Endodermal cell (in vitro differentiated cells): ENCODE measurements at places on chromosomes 5 and 9. TPM values are rescaled to one million over a fixed set of nuclear protein-coding genes. Genes with fewer than 3 reads are reported as not detected.
A peak's percentile ranks its signal among the peaks of the same experiment; 100 is the strongest.

FAM151B gene
- total RNA-seq = 0.38 to 1.2 TPM (median 0.90 TPM) in 3 replicates

PRDM9 gene
- 0.18 TPM in 1 of 2 replicates, not detected in the other for total RNA-seq

GZMA gene
- 0.31 and 0.36 TPM in 2 replicates for total RNA-seq

DNA sequence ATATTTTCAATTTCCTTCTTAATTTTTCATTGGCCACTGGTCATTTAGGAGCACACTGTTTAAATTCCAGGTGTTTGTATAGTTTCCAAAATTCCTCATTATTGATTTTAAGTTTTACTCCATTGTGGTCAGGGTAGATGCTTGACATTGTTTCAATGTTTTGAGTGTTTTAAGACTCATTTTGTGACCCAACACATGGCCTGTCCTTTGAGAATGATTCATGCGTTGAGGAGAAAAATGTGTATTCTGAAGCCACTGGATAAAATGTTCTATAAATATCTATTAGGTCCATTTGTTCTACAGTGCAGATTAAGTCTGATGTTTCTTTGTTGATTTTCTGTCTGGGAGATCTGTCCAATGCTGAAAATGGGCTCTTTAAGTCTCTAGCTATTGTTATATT lies 24.4 kb upstream of the FNIP1 start:
- no peaks in the 10 kb centered on the region for H3K27me3 ChIP-seq
- no peaks in the 10 kb centered on the region for H3K36me3 ChIP-seq
- H3K27ac ChIP-seq = no peak overlapping the region

GRCh38 chr5:8317335-8317734 lies 448.4 kb downstream of the MTRR start:
- H3K36me3 ChIP-seq = no peaks in the 10 kb centered on the region
- DNase-seq = no peak
- H3K27me3 ChIP-seq = no peaks in the 10 kb centered on the region
- H3K4me1 ChIP-seq = no peaks in the 10 kb centered on the region
- H3K4me3 ChIP-seq = no peak overlapping the region

GRCh38 chr9:79184831-79185230 lies 386.9 kb upstream of the TLE4 start:
- DNase-seq = no peak
- H3K36me3 ChIP-seq = no peaks in the 10 kb centered on the region
- no peaks in the 10 kb centered on the region for H3K27me3 ChIP-seq

DNA sequence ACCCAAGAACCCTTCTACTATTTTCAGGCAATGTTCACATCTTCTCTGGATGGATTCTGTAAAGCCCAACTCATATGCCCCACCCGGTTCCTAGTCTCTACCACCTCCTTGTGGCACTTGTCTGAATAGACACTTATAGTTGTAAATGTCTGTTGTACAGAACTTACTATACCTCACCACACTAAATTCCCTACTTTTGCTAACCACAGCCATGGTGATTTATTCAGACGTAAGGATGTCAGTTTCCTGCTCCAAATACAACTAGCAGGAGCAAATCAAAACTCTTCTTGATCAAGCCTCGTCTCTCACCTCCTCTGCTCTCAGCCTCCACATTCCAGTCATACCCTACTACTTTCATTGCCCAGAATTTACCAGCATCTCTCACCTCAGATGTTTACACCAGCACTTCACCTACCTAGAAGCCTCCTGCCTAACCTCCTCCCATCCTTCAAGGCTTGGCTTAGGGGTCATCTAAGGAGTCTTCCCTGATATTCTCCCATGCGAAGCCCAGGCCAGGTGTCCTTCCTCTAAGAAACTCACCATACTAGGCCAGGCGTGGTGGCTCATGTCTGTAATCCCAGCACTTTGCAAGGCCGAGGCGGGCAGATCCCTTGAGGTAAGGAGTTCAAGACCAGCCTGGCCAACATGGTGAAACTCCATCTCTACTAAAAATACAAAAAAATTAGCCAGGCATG lies 75.5 kb downstream of the MAPKAP1 start:
- H3K4me1 ChIP-seq = peaks cover 17% of the 10 kb centered on the region
- no peak overlapping the region for H3K27ac ChIP-seq
- DNase-seq = no peak
- H3K36me3 ChIP-seq = no peaks in the 10 kb centered on the region
- H3K4me3 ChIP-seq = no peak overlapping the region
- no peaks in the 10 kb centered on the region for H3K27me3 ChIP-seq

DNA sequence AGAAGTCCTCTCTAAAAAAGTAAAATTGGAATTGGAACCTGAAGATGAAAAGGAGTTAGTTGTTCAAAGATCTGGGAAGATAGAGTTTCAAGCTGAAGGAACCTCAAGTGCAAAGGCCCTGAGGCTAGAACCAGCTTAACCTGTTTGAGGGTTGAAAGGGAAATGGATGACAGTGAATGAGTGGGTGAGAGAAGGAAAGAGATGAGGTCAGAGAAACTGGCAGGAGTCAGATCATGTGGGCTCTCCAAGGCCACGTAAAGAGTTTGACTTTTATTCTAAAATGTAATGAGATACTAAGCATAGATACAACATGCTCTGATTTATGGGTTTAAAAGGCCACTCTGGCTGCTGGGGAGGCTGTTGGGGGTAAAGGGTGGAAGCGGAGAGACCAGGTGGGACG lies 2.5 kb upstream of the RAD23B start:
- H3K27ac ChIP-seq = no peak overlapping the region
- H3K36me3 ChIP-seq = no peaks in the 10 kb centered on the region
- DNase-seq = no peak
- no peak overlapping the region for H3K4me3 ChIP-seq

DNA sequence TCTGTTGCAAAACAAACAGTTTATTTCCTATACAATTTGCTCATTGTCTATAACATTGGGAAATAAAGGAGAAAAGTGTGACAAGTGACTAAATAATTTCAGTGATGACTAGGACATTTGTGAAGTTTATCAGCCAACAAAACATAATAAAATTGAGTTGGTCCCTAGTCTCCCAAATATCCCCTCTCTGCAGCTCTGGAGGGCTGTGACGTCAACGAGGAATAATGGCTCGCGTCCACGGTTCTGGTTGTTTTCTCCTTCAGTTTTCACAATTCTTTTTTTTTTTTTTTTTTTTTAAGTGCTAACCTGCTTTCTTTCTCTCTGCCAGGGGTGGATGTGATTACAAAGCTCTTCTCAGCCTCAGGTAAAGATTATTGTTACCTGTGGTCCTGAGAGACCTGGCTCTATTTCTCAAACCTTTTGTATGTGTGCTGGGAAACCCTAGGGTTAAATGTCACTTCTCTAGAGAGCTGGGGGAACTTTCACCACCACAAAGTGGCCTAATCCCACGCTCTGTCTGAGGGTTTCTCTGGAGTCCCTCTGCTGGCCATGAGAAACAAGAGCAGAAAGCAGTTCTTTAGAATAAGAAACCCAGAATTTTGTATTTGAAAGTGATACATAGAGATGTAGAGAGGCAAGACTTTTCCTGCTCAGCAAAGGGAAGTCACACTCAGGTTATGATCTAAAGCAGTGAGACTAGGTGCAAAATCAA lies 36.2 kb upstream of the ANKRD55 start:
- DNase-seq = peak; percentile 70
- H3K36me3 ChIP-seq = no peaks in the 10 kb centered on the region
- no peak overlapping the region for H3K27ac ChIP-seq
- no peaks in the 10 kb centered on the region for H3K27me3 ChIP-seq
- no peaks in the 10 kb centered on the region for H3K4me1 ChIP-seq

DNA sequence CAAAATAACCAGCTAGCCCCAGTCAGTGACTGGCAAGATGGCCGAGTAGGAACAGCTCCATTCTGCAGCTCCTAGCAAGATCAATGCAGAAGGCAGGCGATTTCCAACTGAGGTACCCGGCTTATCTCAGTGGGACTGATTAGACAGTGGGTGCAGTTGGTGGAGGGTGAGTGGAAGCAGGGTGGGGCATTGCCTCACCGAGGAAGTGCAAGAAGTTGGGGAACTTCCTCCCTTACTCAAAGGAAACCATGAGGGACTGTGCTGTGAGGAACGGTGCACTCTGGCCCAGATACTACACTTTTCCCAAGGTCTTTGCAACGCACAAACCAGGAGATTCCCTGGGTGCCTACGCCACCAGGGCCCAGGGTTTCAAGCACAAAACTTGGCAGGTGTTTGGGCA lies 9.6 kb upstream of the BTNL8 start:
- no peaks in the 10 kb centered on the region for H3K4me1 ChIP-seq
- no peaks in the 10 kb centered on the region for H3K36me3 ChIP-seq
- no peak overlapping the region for H3K4me3 ChIP-seq
- H3K27ac ChIP-seq = no peak overlapping the region
- no peak for DNase-seq
- H3K27me3 ChIP-seq = no peaks in the 10 kb centered on the region

DNA sequence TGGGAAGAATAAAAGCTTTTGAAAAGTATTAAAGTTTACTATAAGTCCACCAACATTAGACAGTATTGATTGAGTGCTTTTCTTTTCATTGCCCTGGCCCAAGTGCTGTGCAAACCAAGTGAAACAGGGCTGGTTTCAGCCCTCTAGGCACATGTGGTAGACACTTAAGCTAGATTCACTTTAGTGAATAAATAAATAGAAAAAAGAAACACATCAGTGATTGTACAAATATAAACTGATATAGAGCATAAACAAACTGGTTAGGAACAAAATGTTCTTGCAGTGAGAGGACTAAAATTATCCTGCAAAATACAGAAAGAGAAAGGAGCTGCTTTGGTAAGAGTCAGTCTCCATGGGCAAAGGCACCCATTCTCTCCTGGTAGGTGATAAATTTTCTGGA lies 29.7 kb downstream of the ACTBL2 start:
- H3K27me3 ChIP-seq = no peaks in the 10 kb centered on the region
- DNase-seq = no peak
- no peaks in the 10 kb centered on the region for H3K4me1 ChIP-seq
- H3K36me3 ChIP-seq = no peaks in the 10 kb centered on the region
- no peak overlapping the region for H3K4me3 ChIP-seq
- H3K27ac ChIP-seq = no peak overlapping the region

DNA sequence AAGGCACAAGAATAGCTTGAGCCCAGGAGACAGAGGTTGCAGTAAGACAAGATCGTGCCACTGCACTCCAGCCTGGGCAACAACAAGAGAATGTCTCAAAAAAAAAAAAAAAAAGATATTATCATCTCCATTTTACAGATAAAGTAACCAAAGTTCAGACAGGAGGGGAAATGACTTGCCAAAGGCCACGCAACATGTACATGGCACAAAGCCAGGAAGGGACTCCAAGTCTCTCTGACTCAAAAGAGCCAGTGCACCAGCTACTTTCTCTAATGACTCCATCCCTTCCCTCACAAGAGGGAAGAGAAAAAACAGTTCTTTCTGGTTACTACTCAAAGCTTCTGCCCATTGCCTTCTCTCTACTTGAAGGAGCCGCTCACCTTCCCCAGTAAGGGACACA lies 34.1 kb downstream of the SIL1 start:
- no peak overlapping the region for H3K27ac ChIP-seq
- no peaks in the 10 kb centered on the region for H3K36me3 ChIP-seq
- no peaks in the 10 kb centered on the region for H3K27me3 ChIP-seq
- peaks cover 4% of the 10 kb centered on the region for H3K4me1 ChIP-seq
- DNase-seq = no peak

DNA sequence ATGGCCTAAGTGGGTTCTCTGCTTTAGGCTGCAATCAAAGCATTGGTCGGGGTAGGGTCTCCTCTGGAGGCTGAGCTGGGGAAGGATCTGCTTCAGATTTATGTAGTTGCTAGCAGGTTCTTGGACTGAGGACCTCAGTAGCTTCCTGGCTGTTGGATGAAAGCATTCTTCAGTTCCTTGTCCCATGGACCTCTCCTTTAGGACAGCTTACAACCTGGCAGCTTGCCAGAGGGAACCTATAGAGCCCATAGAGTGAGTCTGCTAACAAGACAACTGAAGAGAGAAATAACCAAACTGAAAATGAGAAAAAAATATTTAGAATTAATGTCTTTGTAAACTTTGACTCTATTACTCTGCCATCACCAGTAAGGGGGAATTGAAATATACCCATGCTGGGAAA lies 12.4 kb downstream of the MRPS30 start:
- no peaks in the 10 kb centered on the region for H3K27me3 ChIP-seq
- H3K4me1 ChIP-seq = no peaks in the 10 kb centered on the region
- H3K36me3 ChIP-seq = peaks cover 48% of the 10 kb centered on the region
- no peak overlapping the region for H3K4me3 ChIP-seq

DNA sequence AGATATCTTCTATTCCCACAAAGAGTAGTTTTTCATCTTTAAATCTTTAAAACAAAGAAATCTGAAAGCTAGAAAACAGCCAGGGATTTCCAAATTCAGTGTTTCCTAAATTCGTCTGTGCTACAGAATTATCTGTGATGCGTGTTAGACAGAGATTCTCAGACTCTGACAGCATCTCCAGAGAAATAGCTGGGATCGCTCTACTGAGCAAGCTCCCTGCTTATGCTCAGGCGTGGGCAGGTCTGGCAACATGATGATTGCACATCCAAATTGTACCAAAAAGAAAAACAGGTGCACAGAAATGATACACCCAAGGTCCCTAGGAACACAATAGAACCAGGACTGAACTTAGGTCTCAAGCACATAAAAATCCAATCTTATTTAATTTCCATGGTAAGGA lies 22.8 kb upstream of the CRHBP start:
- H3K4me1 ChIP-seq = no peaks in the 10 kb centered on the region
- no peak overlapping the region for H3K4me3 ChIP-seq
- H3K27me3 ChIP-seq = no peaks in the 10 kb centered on the region
- H3K36me3 ChIP-seq = no peaks in the 10 kb centered on the region

- peaks cover 18% of the 10 kb centered on the region for H3K27me3 ChIP-seq
- H3K27ac ChIP-seq = no peak overlapping the region
- peaks cover 4% of the 10 kb centered on the region for H3K4me1 ChIP-seq
- no peak overlapping the region for H3K4me3 ChIP-seq
- no peaks in the 10 kb centered on the region for H3K36me3 ChIP-seq
- DNase-seq = no peak
Measured at GRCh38 chr9:88074931-88075330, 63.3 kb downstream of the SPATA31C2 start.

GRCh38 chr9:38622288-38622674 lies 1.9 kb upstream of the ANKRD18A start:
- H3K36me3 ChIP-seq = no peaks in the 10 kb centered on the region
- no peak for DNase-seq
- no peak overlapping the region for H3K27ac ChIP-seq
- no peaks in the 10 kb centered on the region for H3K4me1 ChIP-seq

GRCh38 chr5:149141224-149141956 lies at the start of gene ABLIM3:
Gene ABLIM3 (plus strand): TSS chr5:149141493. CDS start chr5:149142096, 603 bp downstream.
- peak; percentile 93 for DNase-seq
- H3K27me3 ChIP-seq = peaks cover 35% of the 10 kb centered on the region
- no peaks in the 10 kb centered on the region for H3K36me3 ChIP-seq
- H3K4me3 ChIP-seq = peak within 1 kb of the TSS; percentile 79
- H3K27ac ChIP-seq = no peak within 1 kb of the TSS

DNA sequence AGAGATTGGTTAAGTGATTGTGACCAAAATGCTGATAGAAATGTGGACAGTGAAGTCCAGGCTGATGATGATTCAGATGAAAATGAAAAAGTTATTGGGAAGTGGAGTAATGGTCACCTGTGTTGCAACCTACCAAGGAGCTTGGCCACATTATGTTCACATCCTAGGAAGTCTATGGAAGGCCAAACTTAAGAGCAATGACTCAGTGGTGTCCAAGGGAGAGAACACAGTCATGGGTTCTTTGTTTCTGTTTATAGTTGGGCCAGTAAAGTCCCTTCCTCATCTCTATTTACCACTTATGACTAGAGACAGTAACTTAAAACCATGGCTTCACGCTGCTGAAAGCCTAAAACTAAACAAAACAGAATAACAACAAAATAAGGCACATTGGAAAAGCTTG lies 555.3 kb upstream of the DAB2 start:
- no peak for DNase-seq
- H3K4me3 ChIP-seq = no peak overlapping the region
- H3K36me3 ChIP-seq = no peaks in the 10 kb centered on the region
- no peak overlapping the region for H3K27ac ChIP-seq
- H3K27me3 ChIP-seq = no peaks in the 10 kb centered on the region

- H3K36me3 ChIP-seq = no peaks in the 10 kb centered on the region
- no peak for DNase-seq
- no peak overlapping the region for H3K27ac ChIP-seq
- H3K4me1 ChIP-seq = no peaks in the 10 kb centered on the region
- H3K4me3 ChIP-seq = no peak overlapping the region
Measured at GRCh38 chr5:169301986-169302385, 1.0 kb upstream of the SLIT3 start.
